Keratinocyte (primary cell): ENCODE measurements at places on chromosomes 13 and 19.

DNA sequence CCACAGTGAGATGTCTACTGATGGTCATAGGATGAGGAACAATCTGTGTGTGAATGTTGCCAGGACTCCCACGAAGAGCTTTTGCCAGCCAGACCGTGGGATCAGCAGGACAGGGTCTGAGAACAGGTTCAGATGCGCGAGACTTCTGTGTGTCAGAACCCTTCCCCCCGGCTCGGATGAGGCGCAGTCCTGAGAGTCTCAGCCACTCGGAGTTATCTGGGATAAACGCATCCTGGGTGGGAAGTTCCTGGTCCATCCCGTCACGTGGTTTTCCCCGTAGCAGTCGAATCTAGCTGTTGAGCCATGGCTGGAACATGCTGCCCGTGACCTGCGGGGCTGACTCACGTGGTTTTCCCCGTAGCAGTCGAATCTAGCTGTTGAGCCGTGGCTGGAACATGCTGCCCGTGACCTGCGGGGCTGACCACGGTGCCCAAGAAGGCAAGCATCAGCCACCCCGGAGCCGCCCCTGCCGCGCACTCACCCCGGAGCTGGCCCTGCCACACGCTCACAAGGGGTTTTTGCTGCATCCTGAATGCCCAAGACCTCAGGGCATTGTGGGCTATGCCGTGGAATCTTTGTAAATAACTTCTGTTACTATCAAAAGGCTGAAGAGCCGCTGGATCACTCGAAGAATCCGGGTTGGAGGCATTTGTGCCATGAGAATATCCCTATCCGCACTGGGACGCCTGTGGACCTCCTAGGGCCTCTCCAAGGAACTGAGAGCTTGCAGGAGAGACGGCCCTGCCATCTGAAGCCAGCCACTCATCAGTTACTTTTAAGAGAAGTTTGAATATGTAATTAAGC is 130.8 kb upstream of the MCF2L start:
- no peak for DNase-seq

- DNase-seq, result no peak
Measured at GRCh38 chr13:49811527-49811908, 19.0 kb upstream of the KPNA3 start.

- no peak for DNase-seq
Measured at GRCh38 chr13:106440866-106441265, 94.6 kb downstream of the EFNB2 start.

DNA sequence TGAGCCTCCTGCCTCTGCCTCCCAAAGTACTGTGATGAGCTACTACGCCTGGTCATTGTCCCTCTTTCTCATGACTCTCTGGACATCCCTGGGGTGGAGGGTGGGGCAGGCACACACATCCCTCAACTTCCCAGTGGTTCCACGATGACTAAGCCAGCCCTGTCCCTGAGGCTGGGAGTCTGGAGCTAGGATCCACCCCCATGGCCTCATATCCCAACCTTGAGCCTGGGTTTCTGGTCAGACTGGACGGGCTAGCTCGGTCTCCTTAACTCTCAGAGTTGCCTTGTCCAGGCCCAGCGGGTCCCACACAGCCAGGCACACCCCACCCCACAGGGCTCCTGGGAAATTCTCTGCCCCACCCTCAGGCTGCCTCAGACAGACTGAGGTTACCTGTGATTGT is 19.6 kb downstream of the IER2 start:
- no peak for DNase-seq

DNA sequence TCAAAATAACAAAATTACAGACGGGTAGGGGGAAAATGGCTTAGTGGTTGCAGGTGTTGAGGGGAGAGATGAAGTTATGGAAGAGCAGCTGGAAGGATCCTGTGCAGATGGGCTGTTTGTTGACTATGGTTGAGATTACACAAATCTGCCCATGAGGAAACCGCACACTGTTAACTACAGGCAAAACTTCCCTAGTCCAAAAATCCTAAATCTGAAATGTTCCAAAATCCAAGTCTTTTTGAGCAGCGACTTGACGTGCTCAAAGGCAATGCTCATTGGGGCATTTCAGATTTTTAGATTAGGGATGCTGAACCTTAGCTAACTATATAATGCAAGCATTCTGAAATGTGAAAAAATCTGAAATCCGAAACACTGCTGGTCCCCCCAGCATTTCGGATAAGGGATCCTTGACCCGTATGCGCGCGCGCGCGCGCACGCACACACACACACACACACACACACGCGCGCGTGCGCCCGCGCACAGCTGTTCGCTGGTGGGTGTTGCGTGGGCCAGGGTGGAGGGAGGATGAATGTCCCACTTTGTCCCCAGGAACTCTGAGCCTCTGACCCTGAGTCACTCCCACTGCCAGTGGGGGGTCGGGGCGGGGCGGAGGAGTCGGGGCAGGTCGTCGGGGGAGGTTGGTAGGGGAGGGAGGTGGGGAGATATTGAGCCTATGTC is 6.8 kb downstream of the F2RL3 start:
- DNase-seq, result no peak

GRCh38 chr13:114024603-114025404 is 50.9 kb upstream of the C13orf46 start:
- no peak for DNase-seq

- DNase-seq, result no peak
Measured at GRCh38 chr19:46659151-46660007, 1.6 kb downstream of the DACT3 start.

GRCh38 chr19:7924651-7925170 is 1.2 kb downstream of the CTXN1 start:
- no peak for DNase-seq

DNA sequence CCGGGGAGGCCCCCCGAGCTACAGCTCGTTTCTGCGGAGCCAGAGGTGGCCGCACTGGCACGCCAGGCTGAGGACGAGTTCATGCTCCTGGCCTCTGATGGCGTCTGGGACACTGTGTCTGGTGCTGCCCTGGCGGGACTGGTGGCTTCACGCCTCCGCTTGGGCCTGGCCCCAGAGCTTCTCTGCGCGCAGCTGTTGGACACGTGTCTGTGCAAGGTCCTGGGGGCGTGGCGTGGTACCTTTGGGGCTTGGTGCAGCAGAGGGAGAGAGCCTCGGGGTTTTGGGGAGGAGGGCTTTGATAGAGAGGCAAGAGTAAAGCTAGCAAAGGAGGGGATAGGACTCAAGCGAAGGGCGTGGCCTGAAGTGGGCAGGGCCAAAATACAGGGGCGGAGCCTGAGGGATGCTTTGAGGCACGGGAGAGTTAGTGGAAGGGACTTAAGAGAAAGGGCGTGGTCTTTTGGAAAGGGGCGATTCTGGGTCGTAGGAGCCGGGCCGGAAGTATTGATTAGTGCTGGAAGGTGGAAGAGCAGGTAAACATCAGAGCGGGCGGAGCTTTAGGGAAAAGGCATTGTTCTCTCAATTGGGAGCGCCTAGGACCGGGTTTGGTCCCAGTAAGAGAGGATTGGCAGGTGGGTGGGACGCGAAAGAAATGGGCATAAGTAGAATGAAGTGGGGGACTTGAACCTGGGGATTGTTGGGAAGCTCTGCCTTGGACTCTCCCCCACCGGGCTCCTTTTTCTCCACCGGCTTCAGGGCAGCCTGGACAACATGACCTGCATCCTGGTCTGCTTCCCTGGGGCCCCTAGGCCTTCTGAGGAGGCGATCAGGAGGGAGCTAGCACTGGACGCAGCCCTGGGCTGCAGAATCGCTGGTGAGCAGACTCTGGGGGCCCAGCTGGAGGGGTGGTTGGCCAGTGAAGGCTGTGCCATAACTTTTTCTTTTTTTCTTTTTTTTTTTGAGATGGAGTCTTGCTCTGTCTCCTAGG is 1.2 kb downstream of the PPM1N start:
- DNase-seq, result no peak
